Cardiac septum (tissue), 1 donor: ENCODE measurements at places on chromosomes 16 and 17.

GRCh38 chr16:19926449-19927390, 42.1 kb upstream of the GPRC5B start:
- DNase-seq = no peak

GRCh38 chr16:46929378-46930332, 43.8 kb downstream of the DNAJA2 start:
- DNase-seq = peak; percentile 83

DNA sequence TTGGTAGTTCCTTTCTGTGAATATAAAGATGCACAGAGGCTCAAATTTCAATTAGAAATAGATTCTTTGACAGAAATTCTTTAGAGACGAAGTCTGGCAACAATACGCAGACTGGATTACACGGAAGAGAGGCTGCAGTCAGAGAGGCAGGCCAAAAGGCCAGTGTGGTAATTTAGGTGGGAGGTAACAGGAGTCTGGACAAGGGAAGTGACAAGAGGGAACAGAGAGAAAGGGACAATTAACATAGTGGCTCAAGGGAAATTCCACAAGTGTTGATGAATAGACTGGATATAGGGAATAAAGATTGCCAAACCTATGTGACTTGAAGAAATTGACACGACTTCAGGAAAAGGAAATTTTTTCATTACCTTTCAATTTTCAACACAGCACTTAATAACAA, 54.6 kb downstream of the STX8 start:
- no peak for DNase-seq

- no peak for DNase-seq
Observed at GRCh38 chr16:67873435-67874370, 851 bp downstream of the EDC4 start.

- no peak for DNase-seq
Observed at GRCh38 chr17:45823598-45823997, 21.1 kb upstream of the SPPL2C start.

- no peak for DNase-seq
Observed at GRCh38 chr16:23334457-23334853, 32.4 kb downstream of the SCNN1B start.

DNA sequence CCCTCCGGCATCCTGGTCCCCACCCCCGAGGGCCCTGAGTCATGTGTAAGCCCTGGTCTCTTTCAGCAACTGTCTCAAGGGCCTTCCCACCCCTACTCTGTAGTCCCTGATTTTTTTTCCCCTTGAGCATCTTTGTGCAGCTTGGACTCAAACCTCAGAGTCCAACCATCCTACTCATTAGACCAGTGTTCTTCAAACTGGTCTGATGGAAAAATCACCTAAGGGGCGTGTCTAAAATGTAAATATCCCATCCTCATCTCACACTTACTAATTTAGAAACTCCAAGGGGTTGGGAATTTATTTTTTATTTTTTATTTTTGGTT, 624 bp downstream of the G6PC3 start:
- DNase-seq = no peak

DNA sequence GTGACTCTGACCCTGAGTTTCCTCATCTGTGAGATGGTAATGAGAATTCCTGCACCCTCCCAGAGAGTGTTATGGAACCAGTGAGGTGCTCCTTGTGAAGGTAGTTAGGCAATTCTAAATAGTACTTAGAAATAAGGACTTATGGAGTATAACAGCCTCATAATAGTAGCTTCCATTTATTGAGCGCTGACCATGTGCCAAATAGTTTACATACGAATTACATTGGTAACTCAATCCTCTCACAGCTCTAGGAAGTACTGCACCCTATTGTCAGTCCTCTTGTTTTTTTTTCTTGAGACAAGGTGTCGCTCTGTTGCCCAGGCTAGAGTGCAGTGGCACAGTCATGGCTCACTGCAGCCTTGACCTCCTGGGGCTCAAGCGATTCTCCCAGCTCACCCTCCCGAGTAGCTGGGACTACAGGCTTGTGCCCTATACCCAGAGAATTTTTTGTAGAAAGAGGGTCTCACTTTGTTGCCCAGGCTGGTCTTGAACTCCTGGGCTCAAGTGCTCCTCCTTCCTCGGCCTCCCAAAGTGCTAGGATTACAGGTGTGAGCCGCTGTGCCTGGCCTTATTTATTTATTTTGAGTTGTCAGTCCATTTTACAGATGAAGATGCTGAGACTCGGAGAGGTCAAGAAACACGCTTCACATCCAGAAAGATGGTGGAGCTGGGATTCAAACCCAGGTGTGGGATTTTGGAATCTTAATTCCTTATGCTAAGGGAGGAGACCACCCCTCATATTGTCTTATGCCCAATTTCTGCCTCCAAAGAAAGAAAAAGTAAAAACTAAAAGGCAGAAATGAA, 2.9 kb downstream of the TNS4 start:
- no peak for DNase-seq

DNA sequence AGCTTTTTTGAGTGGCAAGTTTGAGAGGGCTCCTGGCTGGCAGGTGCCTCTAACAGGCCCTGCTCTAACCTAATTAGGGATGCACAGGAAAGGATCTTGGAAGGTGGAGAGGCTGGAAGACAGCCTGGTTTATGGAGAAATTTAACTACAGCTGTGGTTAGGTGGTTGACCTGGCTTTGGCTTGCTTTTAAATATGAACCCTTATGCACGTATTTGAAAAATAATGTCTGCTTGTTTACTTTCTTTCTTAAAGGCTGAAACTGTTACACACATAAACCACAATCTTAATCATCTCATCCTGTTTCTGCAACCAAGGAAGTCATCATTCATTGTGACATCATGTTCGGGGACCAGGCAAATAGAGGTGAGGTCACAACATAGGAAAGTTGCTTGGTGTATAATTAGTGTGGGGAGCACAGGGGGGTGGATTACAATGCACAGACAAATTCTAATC, 23.1 kb upstream of the DHRS13 start:
- no peak for DNase-seq

- no peak for DNase-seq
Observed at GRCh38 chr16:57123216-57123973, 31.0 kb downstream of the CPNE2 start.

DNA sequence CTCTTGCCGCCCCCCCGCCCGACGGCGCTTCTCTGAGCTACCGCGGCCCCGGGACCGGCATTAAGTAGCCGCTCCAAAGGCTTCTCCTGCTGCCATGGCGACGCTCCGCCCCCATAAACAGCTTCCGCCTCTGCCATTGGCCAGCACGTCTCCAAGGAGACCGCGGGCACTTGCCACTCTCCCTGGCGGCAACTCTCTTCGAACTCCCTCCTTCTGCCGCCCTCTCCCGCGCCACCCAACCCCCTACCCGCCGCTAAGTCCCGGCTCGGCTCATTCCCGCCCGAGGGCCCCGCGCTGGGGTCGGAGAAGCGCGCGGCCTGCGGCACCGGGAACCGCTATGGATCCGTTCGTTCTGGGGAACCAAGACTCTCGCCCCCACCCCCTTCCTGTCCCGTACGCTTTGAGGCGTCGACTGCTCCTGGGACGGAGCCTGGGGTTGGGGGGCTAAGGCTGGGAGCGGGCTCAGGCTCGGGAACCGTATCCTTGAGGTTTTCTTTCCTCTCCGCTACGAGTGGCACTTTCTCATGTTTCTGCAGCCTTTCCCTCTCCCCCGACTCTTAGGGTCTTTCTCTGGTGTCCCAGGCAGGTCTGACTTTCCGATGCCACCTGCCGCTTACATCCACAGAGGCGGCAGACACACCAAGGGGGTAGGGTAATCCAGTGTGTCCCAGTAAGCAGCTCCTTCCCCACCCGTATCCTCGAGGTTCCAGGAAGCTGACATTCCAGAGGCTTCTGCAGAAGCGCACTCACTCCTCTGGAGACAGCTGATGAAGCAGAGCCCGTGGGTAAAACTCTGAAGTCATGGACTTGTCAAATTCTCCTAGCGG, at the start of gene FOXJ1:
Gene FOXJ1, minus strand, starts transcription at position 34 of the 827 bp plus-strand sequence. CDS start 850 bp downstream, outside the sequence.
- DNase-seq = peak; percentile 93

- peak; percentile 57 for DNase-seq
Observed at GRCh38 chr16:3655396-3656159, 1.1 kb downstream of the DNASE1 start.

- no peak for DNase-seq
Observed at GRCh38 chr17:9414471-9414870, 161.1 kb downstream of the STX8 start.

DNA sequence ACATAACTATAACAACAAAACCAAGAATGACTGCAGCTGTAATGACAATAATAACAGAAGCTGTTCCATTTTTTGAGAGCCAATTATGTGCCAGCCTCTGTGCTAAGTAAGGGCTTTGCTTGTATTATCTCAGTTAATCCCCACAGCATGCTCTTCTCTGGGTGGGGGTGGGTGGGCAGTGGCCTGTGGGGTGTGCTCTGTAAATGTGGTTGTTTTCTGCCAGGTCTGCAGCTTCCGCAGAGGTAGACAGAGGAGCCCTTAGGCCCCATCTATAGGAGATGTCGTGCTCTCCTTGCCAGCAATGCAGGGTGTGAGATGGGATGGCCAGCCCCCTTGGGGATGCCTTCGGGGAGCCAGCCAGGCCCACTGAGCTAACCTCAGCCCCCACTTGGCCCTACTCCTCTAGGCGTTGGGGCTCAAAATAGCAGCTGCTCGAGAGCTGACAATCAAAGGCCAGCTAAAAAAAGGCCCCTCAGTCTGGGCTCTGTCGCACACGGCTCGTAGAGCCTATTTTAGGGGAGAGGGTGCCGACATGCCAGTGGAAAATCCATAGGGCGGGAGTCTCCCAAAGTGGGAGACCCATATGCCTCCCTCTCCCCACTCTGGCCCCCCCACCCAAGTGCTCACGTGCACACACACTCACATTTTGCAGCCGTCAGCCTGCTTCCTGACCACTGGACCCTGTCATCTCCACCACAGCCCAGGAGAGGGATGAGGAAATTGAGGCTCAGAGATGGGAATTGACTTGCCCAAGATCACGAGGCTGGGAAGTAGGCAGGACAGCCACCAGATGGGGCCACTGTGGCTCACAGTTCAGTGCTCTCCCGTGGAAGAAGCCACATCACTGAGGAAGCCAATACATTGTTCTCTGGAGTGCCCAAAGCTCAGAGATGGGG, 15.8 kb downstream of the CDH16 start:
- DNase-seq = peak; percentile 87

DNA sequence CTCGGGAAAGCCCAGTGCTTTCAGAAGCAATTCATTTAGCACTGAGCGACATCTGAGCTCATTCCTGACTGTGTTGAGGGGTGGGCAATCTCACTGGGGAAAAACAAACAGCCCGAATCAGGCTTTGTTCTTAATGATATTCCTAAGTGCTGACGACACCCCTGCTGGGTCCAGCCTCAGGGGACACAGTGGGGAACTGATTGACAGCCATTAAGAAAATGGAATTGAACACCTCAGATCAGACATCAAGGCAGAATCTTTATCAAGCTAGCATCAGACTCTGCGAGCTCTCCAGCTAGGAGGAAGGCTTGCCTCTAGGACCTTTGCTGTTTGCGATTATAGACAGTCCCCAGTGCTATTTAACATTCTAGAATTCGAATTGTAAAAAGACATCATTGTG, 22.5 kb upstream of the LYRM9 start:
- no peak for DNase-seq

DNA sequence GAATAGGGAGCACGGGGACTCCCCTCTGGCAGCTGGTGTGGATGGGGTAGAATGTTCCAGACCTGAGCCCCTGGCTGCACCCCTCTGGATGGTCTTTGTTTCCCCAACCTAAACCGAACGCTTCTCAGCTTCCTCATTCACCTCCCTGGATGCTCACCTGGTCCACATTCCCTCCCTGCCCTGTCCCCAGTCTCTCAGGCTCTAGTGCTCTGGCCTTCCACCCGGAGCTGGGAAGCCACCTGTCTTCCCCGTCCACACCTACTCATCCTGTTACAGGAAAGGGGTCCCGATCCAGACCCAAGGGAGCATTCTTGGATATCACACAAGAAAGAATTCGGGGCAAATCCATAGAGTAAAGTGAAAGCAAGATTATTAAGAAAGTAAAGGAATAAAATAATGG, 73.5 kb downstream of the CYLD start:
- DNase-seq = no peak

- no peak for DNase-seq
Observed at GRCh38 chr16:23185656-23186055, 3.1 kb downstream of the SCNN1G start.

- DNase-seq = no peak
Observed at GRCh38 chr16:1592446-1592845, 19.4 kb downstream of the IFT140 start.

GRCh38 chr16:49269201-49269600, 12.4 kb downstream of the CBLN1 start:
- no peak for DNase-seq

- DNase-seq = no peak
Observed at GRCh38 chr16:83928341-83929055, 24.5 kb upstream of the OSGIN1 start.

GRCh38 chr16:72482695-72483094, 310.7 kb upstream of the PMFBP1 start:
- no peak for DNase-seq

DNA sequence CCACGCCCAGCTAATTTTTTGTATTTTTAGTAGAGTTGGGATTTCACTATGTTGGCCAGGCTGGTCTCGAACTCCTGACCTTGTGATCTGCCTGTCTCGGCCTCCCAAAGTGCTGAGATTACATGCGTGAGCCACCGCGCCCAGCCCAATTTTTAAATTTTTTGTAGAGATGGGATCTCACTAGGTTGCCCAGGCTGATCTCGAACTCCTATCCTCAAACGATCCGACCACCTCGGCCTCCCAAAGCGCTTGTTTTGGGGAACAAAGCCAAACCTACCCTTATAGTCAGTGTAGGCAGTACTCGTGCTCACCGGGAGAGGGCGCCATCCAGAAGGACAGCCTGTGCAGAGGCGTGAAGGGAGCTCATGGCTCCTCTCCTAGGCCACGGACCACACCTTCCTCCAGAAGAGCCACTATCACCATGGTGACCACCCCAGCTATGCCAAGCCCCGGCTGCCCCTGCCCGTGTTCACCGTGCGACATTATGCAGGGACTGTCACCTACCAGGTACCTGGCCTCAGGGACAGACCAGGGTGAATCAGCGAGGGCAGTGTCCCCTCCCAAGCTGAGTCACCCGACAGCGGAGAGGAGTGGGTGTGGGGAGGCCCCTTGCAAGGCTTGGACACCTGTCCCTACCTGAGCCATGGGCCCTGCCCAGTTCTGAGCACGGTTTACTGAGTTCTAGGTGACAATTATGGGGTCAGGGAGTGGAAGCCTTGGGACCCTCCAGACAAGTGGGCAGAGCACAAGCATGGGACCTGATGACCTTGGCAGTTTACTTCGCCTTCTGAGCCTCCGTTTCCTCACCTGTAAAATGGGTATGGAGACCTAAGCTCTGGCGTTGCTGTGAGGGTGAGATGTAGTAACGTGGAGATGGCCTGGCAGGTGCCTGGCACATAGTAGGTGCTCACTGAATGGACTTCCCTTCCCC, 13.7 kb downstream of the MYO15B start:
- no peak for DNase-seq

- DNase-seq = peak; percentile 95
Observed at GRCh38 chr17:81911277-81911961, at the start of gene PCYT2. PCYT2 (minus strand) TSS chr17:81911399; CDS start chr17:81911355, 44 bp downstream.

- DNase-seq = no peak
Observed at GRCh38 chr16:23975293-23975692, 139.5 kb downstream of the PRKCB start.

DNA sequence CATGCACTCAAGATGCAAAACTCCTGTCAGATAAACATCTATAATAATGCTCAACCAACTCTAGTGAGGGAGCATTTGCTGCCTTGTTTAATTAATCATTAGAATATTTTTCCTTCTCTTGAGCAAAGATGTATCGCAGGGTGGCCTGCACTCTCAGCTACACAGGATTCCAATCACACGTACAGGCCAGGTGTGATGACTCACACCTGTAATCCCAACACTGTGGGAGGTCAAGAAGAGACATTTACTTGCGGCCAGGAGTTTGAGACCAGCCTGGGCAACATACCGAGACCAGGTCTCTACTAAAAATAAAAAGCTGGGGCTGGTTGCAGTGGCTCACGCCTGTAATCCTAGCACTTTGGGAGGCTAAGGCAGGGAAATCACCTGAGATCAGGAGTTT, 49.1 kb downstream of the ARHGAP17 start:
- no peak for DNase-seq
